H54 (cell line): ENCODE measurements at places on chromosomes 4 and X.

DNA sequence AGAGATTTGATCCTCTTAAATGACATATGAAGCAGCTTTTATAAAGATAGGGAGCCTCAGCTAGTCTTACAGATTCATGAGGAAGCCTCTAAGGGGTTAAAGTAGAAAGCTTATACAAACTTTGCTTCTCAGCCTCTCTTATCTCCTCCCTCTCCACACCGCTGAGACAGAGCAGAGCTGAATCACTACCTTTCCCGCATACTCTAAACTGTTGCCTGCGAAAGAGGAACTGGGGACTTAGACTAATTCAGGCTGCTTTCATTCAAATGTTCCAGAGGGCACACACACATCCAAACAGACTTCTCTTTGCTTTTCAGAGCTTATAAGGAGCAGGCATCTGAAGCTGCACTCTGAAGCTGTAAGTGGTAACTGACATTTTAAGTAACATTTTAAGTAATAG lies at the start of gene SERTM2:
SERTM2 (plus strand) TSS at position 169 of the 400 bp plus-strand sequence. CDS start 7,213 bp downstream, outside the sequence.
- DNase-seq, result no peak

- DNase-seq, result no peak
Measured at GRCh38 chr4:93184053-93184452, 644.5 kb upstream of the ATOH1 start.

GRCh38 chrX:154515090-154515965 lies 704 bp downstream of the FAM3A start:
- DNase-seq, result no peak

DNA sequence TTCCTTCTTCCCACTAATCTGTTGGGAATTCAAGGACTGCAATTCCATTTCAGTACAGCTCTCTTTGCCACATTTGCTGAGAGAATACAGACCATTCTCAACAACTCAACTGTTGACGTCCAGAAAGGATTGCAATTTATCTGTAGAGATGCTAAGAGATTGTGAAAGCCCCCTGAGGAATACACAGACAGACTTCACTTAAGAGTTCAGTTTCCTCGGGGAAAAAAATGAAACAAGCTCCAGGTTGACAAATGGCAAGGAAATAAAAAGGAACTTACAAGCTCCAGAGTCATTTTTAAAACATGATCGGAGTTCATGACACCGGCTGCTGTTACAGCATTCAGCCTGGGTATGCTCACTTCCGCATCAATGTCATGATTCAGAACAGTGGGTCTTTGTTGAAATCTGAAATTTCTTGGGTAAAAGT lies 13.8 kb downstream of the TLR10 start:
- no peak for DNase-seq

- no peak for DNase-seq
Measured at GRCh38 chrX:65596270-65597034, 61.9 kb upstream of the LAS1L start.

DNA sequence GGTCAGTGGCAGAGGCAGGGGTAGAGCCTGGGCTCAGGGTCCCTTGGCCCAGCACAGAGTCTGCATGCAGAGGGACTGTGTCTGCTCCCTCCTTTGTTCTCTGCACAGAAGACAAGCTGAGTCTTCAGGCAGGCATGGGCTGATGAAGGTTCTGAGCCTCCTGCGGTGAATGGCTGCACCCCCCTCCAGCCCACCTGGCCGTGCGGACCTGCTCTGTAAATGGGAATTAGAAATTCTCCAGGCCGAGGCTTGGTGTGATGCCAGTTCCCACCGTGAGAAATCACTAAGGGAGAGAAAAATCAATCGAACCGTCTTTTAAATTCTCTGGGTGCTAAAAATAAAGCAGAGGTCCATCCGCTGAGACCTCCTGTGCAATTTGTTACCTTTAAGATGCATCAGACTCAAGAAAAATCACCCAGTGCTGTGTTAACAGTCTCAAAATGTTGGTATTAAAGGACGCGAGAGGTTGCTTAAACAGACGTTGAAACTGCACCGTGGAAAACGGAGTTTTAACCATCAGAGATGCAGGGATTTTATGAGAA lies 96.0 kb downstream of the WFS1 start:
- no peak for DNase-seq

DNA sequence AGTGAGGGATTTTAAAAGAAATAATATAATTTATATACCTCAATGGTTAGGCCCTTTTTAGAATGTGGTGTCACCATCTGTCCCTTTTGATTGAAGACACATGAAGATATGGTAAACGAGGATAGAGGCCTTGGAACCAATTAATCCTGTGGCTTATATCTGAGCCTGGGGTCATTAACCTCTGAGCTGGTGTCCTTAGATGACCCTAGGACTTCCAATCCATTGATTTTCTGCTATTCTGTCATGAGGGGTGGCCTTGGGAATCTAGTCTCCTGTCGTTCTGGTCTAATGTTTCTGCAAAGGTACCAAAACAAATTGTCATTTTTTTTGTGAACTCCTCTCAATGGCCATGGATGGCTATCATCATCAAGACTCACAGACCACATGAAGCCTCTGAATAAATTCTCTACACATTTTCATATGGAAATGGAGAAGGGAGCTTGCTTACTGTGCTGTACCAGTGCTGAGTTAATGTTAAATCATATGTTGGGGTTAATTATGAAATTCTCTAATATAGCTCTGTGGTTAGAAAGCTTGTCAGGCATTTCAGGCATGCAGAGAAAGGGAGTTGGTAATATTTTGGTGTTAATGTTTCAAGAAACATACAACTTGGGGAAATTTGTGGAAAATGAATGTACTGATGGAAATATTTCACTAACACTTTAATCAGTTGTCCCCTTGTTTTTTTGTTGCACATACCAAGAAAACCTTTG lies 204.2 kb upstream of the IL15 start:
- DNase-seq, result no peak

- no peak for DNase-seq
Measured at GRCh38 chrX:47180346-47180745, 13.3 kb upstream of the UBA1 start.

DNA sequence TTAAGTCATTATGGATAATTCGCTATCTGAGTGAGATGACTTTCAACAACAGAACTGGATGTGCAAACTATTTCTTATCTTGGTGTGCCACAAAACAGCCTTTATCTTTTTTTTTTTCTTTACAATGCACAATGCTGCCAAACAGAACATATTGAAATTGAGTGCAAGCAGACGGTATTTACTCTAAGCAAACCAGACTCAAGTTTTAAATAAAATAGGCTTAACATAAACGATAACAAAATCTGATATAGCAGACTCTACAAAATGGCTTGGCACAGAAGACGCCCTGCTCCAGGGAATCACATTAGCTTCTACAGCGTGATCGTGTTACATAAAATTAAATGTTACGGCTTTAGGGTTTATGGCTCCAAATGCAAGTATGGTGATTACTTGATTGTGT lies 9.6 kb upstream of the STK32B start:
- no peak for DNase-seq

- DNase-seq, result no peak
Measured at GRCh38 chr4:24816797-24817196, 21.4 kb downstream of the SOD3 start.

DNA sequence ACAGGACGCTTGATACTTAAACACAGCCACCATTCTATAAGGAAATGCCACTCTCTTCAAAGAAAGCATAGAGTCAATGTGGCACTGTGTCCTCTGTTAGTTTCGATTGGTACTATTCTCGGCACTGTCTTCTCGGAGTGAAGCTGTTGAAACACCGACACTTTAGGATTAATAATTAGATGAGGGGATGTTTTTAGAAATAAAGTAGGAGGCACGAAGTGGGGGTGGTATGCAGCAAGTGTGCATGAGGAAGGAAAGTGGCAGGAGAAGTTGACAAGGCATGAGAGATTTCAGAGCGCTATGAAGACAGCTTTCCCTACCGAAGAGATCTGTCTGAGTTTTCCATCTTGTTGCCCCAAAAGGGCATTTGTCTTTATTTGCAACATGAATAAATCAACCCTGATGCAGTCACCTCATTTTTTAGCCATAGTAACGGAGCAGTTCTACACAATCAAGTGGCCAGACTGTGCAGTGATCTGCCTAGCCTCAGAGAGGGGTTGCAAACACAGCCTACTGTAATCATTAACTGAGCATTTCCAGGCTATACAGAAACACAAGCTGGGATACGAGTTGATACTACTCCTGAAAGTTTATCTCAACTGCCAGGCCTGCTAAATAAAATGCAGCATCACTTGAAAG lies 8.3 kb downstream of the GPRIN3 start:
- no peak for DNase-seq

DNA sequence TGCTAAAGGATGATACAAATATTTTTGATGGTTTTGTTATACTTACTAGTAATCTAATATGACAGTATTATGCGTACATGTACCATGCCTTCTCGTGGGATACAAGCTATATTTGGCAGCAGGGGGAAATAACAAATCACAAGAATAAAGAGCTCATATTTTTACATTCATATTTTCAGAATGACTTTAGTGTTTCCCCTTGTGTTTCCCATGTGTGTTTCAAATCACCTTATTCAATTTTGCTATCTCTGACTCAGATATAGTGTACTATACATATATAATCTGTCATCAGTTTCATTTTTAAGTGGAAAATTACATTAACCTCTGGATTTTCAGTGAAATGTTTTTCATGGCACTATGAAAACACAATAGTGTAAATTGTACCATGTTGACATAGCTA lies 146.8 kb downstream of the RPA4 start:
- DNase-seq, result no peak

- no peak for DNase-seq
Measured at GRCh38 chr4:170005472-170005871, 20.7 kb downstream of the MFAP3L start.

DNA sequence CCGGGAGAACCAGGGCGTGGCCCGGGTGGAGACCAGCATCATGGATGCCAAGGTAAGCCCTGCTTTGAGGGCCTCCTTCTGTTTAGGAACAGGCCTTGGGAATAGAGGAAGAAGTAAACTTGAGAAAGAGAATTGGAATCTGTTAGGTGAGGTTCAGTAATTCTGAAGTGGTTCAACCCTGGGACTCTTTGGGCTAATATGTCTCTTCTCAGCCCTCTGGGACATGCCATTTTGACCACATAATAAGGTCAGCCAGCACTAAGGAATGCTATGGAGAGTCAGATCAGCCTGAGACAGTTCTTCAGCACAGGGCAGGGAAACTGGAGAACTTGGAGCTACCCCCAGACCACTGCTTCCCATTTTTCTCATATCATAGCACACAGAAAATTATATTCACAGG lies 63.3 kb upstream of the PRPS1 start:
- no peak for DNase-seq

DNA sequence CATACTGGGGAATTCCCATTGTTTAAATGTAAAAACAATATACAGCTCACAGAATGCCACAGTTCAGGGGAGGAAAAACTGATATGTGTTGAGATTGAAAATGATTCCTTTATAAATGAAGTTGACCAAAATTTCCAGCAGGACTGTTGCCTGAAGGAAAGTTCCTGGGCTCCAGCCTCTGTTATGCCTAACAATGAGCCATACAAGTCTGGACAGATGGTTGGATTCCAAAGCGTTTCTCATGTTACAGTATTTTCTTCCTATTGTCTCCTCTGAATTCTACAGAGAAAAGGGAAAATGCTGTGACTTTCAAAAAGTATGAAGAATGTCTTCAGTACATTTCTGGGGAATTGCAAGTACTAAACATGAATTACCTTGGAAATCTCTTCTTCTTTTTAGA lies 73.3 kb downstream of the ALPK1 start:
- no peak for DNase-seq

DNA sequence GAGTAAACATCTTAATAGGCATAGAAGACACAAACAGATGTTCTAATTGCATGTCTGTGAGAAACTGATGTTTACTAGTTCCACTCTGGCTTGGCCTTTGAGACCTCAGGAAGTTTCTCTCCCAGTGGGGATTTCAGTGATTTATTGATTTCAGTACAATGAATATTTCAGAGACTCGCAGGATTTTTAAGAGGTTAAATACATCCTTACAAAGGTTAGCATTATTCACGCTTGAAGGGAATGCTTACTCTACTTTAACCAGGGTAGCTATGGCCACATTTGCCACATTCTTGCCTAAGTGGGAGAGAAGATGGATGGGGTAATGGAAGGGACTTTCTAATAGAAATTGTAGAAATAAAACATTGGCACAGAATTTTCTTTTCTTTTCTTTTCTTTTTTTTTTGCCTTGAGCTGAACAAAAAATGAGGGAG lies 480.1 kb downstream of the SPRY1 start:
- no peak for DNase-seq

DNA sequence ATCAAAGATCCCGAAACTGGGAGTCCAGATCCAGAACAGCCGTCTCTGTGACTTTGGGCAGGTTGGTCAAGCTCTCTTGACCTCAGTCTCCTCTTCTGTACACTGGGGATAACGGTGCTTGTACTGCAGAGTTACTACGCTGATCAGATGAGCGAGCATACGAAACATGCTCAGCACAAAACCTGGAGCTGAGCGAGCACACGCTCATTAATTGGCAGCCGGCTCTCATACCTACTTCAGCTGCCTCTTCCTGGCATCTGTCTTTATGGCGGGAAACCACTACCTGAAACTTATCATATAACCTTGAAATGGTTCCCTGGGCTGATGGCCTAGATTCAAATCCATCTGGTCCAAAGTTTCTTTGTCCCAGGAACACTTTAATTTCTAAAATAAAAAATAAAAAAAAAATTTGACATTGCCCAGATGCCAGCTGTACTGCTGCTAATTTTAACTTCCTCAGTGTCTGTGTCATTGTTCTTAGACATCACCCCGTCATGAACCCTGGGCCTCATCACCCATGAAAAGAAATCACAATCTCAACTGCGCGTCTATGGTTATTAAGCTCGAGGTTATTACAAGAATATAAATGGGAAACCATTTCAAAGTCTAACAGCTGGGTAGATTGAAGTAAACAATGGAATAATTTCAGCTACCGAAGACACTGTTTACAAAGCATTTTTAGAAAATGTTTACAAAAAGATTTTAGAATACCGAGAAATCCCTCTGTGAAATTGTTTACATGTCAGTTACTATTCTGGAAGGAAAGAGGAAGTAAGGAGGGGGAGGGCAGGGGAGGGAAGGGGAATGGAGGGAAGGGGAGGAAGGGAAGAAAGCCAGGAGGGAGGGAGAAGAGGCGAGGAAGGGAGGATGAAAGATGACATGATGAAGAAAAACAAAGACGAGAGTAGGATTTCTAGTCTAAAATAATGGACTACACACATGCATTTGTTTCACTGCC lies 49.0 kb downstream of the CRMP1 start:
- DNase-seq, result no peak

GRCh38 chrX:29455702-29456101 lies 759.7 kb upstream of the MAGEB2 start:
- no peak for DNase-seq

- DNase-seq, result no peak
Measured at GRCh38 chr4:155545456-155545855, 121.2 kb upstream of the GUCY1A1 start.

- peak; percentile 49 for DNase-seq
Measured at GRCh38 chr4:124711471-124712371, 811 bp downstream of the ANKRD50 start.
